Activated T-cell treated with anti-CD3 and anti-CD28 coated beads, Interleukin-2, amount 50 U/mL, for 1 hour (primary cell): ENCODE measurements at places on chromosomes 7 and 10.

- DNase-seq: no peak
These were observed 72.5 kb upstream of the CC2D2B start for GRCh38 chr10:95835149-95835860.

DNA sequence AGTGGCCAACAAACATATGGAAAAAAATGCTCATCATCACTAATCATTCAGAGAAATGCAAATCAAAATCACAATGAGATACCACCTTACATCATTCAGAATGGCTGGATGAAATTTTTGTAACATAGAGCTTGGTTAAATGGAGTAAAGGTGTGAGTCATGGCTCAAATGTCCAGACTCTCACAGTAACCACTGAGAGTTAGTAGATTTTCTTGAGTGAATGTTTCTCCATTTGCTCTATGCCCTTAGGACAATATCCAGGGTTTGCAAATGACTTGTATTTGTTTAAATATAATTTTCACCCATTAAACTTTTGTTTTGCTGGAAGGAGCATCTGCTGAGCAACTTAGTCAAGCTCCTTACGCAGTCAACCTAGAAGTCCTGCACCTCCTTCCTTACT lies 967.2 kb downstream of the XPNPEP1 start:
- DNase-seq: no peak

DNA sequence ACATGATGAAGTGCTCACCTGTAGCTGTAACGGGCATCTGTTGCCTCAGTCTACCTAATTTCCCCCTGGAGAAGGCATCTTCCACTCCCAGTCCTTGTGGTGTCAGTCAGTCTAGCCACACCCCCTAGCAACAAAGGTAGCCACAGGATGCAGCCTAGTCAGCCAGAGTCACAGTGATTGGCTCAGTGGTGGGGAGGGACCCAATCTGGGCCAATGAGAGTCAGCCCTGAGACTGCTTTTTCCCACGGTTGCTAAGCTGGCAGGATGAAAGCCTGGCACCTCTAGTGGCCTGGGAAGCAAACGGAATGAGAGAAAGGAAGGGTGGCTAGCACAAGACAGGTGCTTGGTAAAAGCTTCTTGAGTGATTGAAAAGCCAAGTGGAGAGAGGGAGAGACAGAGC lies 118.6 kb downstream of the SH3PXD2A start:
- no peak for DNase-seq

- DNase-seq: no peak
These were observed 80.6 kb downstream of the ORC5 start for GRCh38 chr7:104127204-104127603.

DNA sequence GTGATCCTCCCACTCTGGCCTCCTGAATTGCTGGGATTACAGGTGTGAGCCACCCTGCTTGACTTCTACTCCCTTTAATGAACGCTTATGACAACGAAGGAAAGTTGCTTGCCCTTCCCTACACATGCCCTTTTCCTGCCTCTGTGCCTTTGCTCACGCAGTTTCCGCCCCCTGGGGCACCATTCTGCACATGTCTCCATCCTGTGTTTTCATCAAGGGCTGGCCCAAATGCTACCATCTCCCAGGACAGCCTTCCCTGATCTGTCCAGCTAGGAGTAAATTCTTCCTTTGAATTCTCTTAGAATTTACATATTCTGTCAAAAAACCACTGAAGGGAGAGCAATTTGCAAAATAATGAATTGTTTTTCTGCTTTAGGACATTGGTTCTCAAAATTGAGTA lies 50.0 kb upstream of the KMT2C start:
- DNase-seq: no peak

- no peak for DNase-seq
These were observed 125.3 kb downstream of the HTR7 start for GRCh38 chr10:90732581-90732980.

GRCh38 chr7:155645662-155646061 lies 1.2 kb downstream of the RBM33 start:
- DNase-seq: no peak

DNA sequence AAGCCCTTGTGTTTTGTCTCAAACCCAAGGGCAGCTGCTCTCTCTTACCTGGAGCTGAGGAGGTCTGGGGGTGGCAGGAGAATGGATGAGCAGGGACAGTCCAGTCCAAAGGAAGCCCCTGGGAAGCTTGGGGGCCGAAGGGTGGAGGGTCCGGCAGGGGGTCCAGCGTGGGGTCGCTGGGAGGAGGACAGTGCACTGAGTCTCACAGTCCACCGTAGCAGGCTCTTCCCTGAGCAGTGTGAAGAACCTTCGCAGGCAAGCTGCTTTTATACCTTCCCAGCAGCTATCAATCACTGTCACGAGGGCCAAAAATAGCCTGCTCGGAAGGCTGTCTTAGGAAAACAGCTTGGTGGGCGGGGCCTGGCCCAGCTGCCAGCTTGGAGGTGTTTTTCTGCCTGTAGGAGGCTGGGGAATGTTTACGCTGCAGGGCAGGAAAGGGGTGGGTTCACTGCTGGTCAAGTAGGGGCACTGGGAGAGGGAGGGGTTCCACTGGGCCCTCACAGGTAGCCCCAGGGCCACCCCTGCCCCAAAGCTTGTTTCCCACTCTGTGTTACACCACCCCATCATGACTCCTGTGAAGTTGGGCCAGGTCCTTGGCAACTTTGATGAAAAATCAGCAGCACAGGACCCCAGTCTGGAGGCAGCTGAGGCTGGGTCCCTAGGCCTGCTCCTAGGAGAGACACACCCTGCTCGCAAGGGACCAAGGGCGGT lies at the start of gene DEPP1:
Gene DEPP1, minus strand, starts transcription at position 240 of the 711 bp plus-strand sequence. CDS start 779 bp downstream, outside the sequence.
- DNase-seq: no peak

DNA sequence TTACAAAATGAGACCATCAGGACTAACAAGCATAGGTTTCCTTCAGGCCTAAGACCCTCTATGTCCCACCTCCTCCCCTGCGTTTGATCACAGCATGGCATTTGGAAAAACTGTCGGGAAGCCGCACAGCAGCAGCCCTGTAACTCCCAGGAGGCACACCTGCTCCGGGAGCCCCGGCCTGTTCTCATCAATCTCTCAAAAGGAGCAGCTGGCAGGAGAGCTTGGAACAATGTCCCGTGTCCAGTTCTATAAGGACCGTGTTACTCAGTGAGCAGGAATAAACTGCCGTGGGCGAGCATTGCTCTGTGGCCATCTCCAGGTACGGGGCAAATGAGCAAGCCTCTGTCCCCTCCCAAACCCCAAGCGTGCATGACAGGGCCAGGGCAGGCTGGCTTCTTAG lies 236.9 kb downstream of the SFMBT2 start:
- no peak for DNase-seq

GRCh38 chr10:13712476-13712836 lies 125.7 kb downstream of the PRPF18 start:
- DNase-seq: no peak

DNA sequence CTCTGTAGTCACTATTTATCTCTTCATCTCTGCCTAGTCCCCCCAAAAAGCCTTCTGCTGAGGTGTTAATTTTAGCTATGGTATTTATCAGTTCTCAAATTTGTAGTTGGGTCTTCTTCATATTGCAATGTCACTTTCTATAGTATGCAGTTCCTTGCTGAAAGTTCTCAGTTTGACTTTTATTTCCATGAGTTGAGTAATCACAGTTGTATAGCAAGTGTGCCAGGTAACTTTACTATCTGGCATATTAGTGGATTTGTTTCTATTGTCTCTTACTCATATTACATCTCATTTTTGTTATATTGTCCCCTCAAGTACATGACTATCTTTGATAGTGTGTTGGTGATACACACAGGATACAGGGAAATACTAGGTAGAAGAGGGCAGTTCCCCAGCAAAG lies 152.8 kb downstream of the CUBN start:
- no peak for DNase-seq

GRCh38 chr10:93515071-93516005 lies 18.9 kb downstream of the CEP55 start:
- DNase-seq: no peak

GRCh38 chr7:20249376-20249775 lies 32.2 kb upstream of the MACC1 start:
- no peak for DNase-seq

DNA sequence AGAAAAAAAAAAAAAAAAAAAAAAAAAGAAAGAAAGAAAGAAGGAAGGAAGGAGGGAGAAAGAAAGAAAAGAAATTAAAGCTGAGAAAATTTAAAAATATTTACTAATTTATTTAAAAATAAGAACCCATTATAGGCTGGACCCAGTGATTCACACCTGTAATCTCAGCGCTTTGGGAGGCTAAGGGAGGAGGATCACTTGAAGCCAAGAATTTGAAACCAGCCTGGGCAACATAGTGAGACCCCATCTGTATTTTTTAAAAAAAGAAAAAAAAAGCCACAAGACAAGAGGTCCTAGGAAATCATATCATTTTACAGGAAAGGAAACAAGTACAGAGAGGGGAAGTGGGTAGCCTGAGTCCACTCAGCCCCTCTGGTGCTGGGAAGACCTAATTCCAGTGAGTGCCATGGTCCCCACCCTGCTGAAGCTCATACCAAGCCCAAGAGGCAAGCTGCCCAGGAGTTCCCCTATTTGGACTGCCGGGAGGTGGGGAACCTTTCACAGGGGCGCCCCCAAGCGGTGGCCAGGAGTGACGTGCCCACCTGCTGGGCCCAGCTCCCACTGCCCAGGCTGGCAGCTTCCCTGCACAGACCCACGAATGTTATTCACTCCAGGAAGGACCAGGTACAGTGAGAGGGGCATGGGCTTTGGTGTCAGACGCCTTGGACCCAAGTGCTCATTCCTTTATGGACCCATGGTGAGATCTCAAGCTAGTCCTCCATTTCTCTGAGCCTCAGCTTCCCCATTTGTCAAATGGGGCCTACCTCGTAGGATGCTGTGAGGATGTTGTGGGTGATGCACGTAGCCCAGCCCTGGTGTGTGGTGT lies 133.6 kb downstream of the ZMIZ1 start:
- DNase-seq: peak; percentile 38

GRCh38 chr7:129421717-129422250 lies 12.4 kb upstream of the STRIP2 start:
- no peak for DNase-seq

DNA sequence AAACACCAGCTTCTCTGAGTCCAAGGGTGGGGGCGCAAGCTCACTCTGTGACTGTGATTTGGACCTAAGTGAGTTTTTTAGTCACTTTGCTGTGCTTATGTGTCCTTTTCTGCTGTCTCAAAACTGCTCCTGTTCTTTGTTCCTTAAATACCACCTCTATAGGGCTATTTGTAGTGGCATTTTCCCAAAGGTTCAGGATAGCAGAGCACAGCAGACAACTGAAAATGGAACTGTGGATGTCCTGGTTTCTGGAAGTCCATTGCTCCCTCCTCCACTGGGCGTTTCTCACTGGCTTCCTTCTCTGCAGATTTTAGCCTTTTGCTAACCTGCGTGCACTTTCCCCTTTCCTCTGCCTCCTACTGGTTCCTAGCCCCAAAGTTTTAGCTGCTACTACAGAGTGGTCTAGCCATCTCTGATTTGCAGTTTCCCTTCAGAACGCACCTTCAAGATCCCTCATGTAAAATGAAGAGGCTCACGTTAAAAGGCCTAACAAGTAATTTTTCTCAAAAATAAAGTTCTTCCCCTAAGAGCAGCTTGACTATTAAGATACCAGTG lies 25.6 kb downstream of the BLVRA start:
- DNase-seq: no peak

DNA sequence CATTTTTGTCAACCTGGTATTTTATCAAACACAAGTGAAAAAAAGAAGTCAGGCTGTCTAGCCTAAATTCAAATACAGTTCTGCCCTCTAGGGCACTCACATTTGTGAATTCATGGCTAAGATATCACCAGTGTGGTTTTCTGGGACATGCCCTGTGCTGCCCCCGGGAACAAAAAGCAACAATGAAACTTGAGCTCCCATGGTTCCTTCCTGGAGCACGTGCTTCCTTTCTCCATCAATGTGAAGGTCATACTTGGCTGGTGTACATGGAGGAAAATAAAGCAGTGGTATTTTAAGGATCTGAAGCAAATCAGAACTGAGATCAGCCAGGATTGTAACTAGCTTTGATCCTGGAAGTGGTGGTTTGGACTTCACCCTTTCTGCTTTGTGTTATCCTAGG lies 128.9 kb upstream of the FRMD4A start:
- DNase-seq: no peak
